Activated CD8-positive, alpha-beta memory T cell treated with anti-CD3 and anti-CD28 coated beads, Interleukin-2, amount 10 ng/mL, durations not matched to agents 7 days and 5 days (primary cell): ENCODE measurements at places on chromosomes 1 and 21. TPM values are rescaled to one million over a fixed set of nuclear protein-coding genes. Genes with fewer than 3 reads are reported as not detected.

Gene C1orf226
- total RNA-seq, result not detected

Gene WNT4
- not detected for total RNA-seq

- no peak for DNase-seq
These were observed 36.0 kb downstream of the KRTAP10-1 start for GRCh38 chr21:44503901-44504399.

DNA sequence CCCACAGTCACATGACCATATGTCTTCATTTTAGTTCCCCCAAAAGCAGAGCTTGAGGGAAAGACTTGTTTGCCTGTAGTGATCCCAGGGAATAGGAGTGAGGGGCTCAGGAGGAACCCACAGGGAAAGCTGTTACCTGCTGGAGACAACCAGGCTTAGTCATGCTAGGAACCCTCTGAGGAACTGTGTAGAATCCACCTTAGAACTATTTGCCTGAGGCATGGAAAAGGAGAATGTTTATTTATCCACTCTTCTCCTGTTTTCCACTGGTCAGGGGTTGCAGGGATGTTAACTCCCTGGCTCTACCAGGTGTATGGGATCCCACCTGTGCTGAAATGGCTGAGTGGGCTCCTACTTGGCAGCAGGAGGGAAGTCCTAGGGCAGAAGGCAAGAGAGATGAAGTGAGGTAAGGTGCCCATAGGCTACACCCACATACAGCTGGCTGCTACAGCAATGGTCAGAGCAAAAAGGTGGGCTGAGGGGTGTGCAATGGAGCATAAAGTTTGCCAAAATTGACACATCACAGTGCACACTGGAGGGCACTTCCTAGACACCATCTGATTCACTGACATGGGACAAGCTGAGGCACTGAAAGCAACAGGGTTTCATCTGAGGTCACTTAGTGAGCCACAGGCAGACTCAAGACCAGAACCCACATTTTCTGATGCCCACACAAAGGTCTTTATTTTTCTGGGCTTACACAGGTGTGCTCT lies 29.7 kb upstream of the CYP4B1 start:
- DNase-seq, result no peak

- no peak for DNase-seq
These were observed 24.4 kb downstream of the CAP1 start for GRCh38 chr1:40064797-40065499.
